HEK293T (cell line): ENCODE measurements at places on chromosomes 5 and 9.

- DNase-seq: no peak
Observed at GRCh38 chr9:82799286-82799685, 263.7 kb downstream of the RASEF start.

- DNase-seq: no peak
Observed at GRCh38 chr5:175535796-175536195, 57.4 kb downstream of the SFXN1 start.

DNA sequence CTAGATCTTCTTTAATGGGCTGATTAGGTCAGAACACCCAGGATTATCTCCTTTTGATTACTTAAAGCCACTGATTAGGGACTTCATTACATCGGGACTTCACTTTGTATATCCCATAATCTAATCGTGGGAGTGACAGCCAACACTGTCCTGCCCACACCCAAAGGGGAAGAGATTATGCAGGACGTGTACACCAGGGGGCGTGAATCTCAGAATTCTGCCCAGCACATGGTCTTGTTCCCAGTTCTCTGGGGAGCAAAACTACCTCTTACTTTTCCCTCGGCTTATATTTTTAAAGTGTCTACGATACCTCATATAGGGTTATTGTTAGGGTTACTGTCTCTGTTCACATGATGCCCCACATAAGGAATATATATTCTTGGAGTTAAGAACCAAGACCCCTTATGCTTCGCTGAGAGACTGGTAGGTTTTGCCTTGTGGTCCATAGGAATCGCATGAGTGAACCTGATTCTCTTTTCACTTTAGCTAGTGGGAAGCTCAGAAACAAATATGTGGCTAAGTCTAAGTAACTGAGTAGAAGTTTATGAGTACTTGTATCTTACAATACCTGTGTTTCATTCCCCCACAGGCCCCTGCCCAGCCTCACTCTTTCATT, 192.7 kb downstream of the GNA14 start:
- DNase-seq: peak; percentile 65

GRCh38 chr5:135729321-135729786, 105.1 kb upstream of the SLC25A48 start:
- DNase-seq: no peak

DNA sequence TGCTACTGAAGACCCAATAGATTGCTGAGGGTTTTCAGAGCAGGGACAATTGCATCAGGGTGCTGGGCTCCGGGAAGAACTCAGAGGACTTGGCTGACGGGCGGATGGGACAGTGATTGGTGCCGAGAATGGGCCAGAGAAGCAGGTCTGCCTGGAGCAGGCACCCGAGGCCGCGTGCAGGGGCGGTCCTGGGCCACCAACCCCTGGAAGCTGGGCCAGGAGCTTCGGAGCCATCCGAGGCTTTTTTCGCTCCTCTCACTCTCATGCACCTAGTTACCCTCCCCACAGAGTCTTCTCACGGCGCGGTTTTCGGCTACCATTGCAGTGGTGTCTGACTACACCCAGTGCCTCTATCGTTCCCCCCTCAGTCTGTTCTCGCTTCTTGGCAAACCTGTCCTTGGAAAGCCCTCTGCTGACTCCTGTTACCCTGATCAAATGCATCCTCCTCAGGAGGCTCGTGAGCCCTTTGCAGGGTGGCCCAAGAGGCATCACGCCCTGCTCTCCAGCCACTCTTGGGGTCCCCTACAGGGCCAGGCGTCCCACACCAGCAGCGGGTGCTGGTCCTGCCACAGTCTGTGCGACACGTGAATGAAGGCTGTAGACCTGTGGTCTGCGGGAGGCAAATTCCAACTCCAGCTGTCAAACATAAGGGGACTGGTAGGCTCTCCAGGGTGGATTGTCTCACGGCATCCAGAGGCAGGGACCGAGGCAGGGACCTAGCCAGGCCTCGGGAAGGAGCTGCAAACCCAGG, 1.2 kb upstream of the CLPTM1L start:
- no peak for DNase-seq

DNA sequence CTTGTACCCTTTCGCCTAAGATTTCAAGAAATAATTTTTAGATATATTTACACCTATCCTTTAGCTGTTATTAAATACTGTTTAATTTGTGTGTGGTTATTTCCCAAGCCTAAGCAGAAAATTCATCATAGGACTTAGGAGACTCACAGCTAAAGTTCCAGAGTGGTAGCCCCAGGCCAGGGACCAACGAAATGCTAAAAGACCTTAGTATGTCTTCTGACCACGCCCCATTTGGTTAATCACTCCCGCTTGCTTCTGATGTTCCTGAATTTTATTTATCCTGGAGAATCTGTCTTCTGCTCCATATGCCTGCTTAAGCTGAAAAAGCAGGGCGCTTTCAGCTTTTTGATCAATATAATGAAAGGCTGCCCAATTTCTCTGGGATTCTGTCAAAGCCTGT, 18.7 kb upstream of the SEMA6A start:
- no peak for DNase-seq

- no peak for DNase-seq
Observed at GRCh38 chr9:121360601-121361374, 9.3 kb downstream of the STOM start.

- no peak for DNase-seq
Observed at GRCh38 chr5:160492565-160492964, 70.9 kb downstream of the PTTG1 start.
